ENCODE measurements at places on chromosomes 12 and 14.
A peak's percentile ranks its signal among the peaks of the same experiment; 100 is the strongest.

DNA sequence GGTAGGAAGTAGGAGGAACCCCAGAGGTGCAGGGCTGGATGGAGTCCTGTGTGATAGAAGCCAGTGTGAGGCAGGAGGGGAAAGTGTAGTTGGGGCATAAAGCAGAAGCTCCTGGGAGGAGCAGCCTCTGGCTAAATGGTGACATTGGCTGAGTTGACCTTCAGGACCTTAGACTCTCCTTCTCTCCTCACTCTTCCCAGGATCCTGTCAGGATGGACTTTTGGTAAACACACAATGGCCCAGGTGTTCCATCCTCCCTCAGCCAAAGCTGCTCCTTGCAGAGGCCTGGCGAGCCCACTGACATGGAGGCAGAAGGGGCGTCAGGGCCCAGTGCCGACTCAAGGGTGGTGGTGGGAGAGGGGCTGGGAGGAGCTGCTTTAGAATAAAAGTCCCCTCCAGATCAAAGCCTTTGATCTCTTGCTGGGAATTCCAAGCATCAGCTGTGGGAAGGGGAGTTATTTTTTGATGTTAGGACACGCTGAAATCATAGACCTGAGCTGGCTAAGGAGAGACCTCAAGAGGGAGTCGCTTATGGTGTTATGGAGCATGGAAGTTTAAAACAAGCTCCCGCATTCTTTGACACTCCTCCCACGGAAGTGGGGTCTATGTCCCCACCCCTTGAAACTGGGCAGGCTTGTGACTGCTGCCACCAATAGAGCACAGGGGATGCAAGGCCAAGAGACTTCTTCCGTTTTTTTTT, 44.1 kb downstream of the SMIM41 start:
- no peak for DNase-seq

GRCh38 chr12:75390156-75390898, 562 bp upstream of the GLIPR1L2 start:
- no peak for DNase-seq

- no peak for DNase-seq
Measured at GRCh38 chr12:54213079-54213478, 24.3 kb upstream of the SMUG1 start.

GRCh38 chr14:33794791-33795305, 156.0 kb downstream of the EGLN3 start:
- DNase-seq = no peak

- DNase-seq = no peak
Measured at GRCh38 chr12:119446459-119446858, 111.9 kb downstream of the CCDC60 start.

DNA sequence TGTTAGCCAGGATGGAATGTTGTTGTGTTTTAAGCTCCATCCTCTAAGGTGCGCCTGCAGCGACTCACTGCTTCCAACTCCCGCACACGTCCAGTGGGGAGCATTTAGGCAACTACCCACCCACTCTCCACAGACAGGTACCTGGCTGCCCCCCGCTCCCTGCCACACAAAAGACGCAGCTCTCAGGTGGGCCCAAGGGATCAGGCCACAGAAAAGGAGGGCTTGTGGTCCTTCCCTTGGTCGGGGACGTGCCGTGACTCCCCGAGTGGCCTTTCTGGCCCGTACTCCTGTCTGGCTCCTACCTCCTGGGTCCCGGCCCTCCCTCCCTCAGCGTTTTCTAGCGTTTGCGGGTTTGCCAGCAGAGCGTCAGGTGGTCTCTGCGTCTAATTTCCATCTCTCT, 16.2 kb downstream of the TEDC1 start:
- no peak for DNase-seq

- no peak for DNase-seq
Measured at GRCh38 chr14:77026930-77027537, 1.5 kb downstream of the IRF2BPL start.

DNA sequence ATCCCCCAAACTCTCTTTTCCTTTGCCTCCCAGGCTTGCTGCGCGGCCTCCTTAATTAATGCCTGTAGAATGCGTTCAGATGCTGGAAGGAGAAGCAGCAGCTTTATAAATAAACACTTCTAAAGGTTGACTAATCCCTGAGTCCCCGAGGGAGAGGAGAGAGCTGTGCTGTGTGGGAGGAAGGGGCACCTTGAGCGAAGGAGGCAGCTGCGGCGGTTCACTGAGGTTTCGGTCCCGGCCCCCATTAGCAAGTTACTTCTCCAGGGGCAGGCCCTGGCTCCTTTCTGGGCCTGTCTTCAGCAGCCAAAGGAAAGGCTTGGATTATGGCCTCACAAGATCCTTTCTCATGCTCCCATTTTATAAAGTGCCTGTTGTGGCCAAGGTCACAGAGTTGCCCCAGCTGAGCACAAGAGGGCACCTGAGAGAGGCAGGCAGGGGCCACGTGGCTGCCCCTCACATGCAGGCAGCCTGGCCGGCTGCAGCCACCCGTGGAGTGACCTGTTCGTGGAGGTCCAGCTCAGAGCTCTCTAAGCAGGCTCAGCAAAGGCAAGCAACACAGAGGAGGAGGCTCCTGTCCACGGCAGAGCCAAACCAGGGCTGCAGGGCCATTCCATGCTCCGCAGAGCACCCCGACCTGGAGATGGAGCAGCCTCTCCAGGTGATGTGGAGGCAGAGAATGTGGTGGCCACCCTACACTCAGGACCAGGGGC, 15.0 kb upstream of the CACNA2D4 start:
- DNase-seq = no peak

DNA sequence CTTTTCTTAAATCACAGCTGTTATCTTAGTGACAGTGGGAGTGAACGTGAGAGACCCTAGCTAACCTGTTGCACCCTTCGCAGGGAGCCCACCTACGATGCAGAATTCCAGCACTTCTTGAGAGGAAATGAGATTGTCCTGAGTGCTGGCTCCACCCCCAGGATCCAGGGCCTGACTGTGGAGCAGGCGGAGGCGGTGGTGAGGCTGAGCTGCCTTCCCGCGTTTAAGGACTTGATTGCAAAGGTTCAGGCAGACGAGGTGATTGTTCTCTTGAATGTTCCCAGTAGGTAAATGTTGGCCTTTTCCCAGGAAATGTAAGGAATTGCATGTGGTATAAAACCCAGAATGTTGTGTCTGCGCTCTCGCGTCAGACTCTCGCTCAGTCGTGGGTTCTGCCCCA, 46.7 kb downstream of the HSP90AA1 start:
- no peak for DNase-seq

GRCh38 chr12:20798554-20798953, 12.0 kb upstream of the SLCO1B3 start:
- DNase-seq = no peak

DNA sequence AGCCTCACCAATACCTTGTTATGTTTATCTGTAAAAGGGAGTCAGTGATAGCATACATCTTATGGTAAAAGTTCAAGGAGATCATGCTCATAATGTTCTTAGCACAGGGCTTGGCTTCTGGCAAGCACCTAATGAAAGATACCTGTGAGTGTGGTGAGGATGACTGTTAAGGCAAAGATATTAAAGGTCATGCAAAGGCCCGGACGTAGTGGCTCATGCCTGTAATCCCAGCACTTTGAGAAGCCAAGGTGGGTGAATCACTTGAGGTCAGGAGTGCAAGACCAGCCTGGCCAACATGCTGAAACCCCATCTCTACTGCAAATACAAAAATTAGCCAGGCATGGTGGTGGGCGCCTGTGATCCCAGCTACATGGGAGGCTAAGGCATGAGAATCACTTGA, 425.9 kb upstream of the TBX3 start:
- no peak for DNase-seq

- no peak for DNase-seq
Measured at GRCh38 chr12:70663838-70664237, 26.6 kb upstream of the PTPRB start.

DNA sequence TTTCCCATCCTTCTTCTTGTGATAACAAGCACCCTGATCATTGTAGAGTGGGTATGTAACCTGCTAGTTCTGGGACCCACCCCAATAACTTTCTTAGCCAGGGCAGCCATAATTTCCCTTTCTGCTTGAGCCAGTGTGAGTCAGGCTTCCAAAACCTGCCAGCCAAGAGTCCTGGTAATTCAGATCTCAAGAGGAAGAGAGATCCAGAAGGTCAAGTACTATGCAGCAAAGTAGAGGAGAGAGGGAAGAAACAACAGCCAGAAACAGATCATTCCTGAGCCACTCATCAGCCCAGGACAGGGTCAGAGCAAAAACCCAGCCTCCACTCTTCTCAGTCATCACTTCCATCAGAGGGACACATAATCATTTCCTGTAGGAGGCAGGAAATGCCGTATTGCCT, 182.0 kb downstream of the DICER1 start:
- no peak for DNase-seq

GRCh38 chr14:21103411-21103709, 2.5 kb downstream of the TMEM253 start:
- no peak for DNase-seq

- DNase-seq = peak; percentile 6
Measured at GRCh38 chr12:95859344-95859816, 628 bp downstream of the SNRPF start.

GRCh38 chr12:113462998-113463745, 8.5 kb downstream of the LHX5 start:
- DNase-seq = no peak

- no peak for DNase-seq
Measured at GRCh38 chr12:115606040-115606439, 671.5 kb downstream of the MED13L start.

DNA sequence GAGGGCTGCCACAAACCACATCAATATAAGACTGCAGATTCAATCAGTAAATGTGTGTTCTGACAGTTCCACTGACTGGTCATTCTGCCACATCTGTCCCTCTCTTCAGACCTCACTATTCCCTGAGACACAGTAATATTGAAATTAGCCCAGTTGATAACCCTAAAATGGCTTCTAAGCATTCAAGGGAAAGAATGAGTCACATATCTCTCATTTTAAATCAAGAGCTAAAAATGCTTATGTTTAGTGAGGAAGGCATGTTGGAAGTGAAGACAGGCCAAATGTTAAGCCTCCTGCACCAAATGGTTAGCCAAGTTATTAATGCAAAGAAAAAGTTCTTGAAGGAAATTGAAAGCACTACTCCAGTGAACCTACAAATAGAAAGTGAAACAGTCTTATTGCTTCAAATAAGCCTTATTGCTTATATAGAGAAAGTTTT, 24.5 kb upstream of the KIF21A start:
- DNase-seq = no peak

- DNase-seq = no peak
Measured at GRCh38 chr12:101235686-101236085, 25.6 kb upstream of the SLC5A8 start.

GRCh38 chr12:81597928-81598604, 161.1 kb downstream of the PPFIA2 start:
- DNase-seq = peak; percentile 92

DNA sequence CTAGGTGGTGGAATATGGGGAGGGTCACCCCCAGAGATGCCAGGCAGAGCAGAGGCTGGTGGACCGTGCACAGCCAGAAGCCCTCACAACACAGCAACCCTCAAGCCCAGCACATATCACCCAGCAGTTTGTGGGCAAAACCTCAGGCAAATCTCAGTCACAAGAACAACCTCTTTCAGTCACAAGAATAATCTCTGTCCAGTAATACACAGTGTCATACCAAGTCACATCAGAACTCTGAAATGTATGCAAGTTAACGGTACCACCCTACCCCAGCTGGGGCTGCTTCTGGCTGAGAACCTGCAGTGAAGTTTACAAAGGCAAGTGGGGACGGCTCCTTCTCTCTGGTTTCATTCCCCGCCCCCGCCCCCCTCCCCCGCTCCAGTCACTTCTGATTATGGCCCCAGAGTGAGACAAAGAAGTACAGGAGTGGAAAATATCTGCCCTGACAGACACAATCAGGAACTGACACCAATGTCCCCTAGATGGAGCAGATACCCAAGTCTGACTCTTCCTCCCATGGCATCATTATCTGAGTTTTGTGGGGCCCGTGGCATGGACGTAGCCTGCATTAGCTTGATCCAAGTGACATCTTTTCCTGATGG, 480.9 kb upstream of the TMEM132C start:
- DNase-seq = no peak

DNA sequence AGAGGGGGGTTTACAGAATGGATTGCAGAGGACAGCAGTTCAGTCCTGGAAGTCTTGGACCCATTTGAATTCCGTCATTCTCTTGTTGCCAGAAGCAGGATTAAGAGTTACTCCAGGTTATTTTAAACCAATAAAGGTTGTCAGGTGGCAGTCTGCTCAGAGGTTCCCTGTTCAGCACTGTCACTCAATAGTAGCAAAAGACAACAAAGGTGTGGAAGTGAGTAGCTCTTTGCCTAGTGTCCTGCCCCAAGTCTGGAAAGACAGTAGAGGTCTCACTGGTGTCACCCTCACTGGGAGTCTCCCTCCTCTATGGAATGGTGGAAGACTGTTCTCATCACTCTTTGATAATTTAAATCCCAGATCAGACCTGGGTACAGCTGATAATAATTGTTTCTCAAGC, 73.4 kb upstream of the PLEKHG3 start:
- no peak for DNase-seq

Data from NCI-H748 treated with DMSO at 0.1 percent for 48 hours (cell line).